ENCODE measurements at places on chromosomes 4 and X.

DNA sequence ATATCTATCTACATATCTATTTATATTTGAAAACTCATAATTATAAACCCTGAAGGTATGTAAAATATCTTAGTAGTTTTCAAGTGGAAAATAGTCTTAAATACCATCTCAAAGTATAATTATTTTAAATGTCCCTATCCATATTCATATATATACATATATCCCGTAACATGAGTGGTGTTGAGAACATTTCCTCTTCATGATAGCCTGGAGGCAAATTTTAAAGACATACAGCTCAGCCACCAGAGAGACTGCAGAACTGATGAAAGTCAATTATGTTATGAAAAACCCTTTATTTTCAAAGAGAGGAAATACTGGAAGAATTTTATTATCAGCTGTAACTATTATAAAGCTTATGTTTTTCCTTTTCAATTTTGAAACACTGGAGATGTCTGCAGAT is 1806.7 kb upstream of the PCDH7 start:
- no peak for DNase-seq

DNA sequence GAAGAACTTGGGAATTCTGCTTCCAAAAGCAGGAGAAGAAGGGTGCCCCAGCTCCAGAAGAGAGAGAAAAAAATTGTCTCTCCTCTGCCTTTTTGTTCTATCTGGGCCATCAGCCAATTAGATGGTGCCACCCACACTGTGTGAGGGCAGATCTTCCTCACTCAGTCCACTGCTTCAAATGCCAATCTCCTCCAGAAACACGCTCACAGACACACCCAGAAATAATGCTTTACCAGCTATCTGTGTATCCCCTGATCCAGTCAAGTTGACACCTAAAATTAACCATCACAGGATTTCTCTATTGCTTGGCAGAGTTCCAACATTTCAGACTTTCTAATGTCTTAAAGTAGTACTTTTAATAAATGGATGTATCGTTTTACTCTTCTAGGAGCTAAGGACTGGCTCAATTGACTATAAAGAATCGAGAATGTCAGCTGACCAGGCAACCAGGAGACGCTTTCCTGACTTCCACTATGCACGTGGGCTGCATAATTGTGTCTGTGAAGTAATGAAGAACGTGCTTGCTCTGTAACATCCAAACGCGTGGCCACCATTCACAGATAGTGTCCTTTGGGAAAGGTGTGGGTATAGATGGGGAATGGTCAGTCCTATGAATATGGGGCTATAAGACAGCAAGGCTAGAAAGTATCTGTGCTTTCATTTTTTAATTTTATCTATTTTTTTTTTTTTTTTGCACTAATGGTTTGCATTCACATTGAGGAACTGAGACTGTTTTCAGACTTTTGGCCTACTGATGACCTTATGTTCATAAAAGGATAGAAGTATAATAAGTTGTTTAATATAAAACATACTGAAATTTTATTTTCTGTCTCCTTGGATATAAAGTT is 9.9 kb upstream of the SMIM20 start:
- no peak for DNase-seq

- DNase-seq: no peak
These were observed 36.8 kb downstream of the RTL5 start for GRCh38 chrX:72094894-72095293.

GRCh38 chrX:44947995-44948394 is 75.0 kb downstream of the KDM6A start:
- DNase-seq: no peak

- no peak for DNase-seq
These were observed 37.3 kb downstream of the PSAPL1 start for GRCh38 chr4:7397206-7398103.

- no peak for DNase-seq
These were observed 10.3 kb upstream of the VSIG4 start for GRCh38 chrX:66050140-66050569.

- no peak for DNase-seq
These were observed 60.4 kb upstream of the MTM1 start for GRCh38 chrX:150508018-150508417.

- no peak for DNase-seq
These were observed 20.5 kb upstream of the FAM193A start for GRCh38 chr4:2515830-2516550.

GRCh38 chrX:25198253-25198652 is 182.5 kb upstream of the ARX start:
- no peak for DNase-seq

DNA sequence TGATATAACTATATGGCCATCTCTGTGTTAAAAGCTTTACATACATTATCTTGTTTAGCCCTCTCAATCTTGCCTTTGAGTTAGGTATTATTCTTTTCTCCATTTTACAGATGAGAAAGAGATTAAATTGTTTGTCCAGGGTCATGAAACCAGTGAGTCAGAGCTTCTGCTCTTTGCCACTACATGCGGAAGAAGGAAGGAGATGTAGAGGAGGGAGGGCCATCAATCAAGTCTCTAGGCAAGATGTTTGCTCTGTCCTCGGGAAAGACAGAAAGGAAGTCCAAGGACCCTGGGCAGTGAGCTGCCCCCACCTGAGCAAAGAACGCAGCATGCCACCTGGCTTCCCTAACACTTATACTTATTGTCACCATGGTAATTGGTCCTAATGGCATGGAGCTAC is 133.7 kb upstream of the IL1RAPL2 start:
- no peak for DNase-seq

- no peak for DNase-seq
These were observed 22.8 kb downstream of the FBXW7 start for GRCh38 chr4:152513078-152513477.

DNA sequence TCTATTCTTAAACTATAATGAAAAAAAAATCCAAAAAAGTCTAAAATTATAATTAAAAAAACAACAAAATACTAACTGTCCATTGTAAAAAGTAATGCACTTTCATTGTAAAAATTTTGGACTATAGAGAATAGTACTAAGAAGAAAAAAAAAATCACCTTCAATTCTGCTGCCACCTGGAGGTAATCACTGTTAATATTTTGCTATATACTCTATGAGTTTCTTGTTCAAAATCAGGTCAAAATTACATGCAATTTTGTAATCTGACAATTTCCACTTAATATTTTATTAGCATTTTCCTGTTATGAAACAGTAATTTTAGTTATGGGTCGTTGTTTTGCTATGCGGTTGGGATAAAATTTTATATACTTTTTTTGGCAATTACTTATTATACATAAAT is 62.0 kb downstream of the HTT start:
- DNase-seq: no peak

GRCh38 chrX:28659269-28659668 is 72.0 kb downstream of the IL1RAPL1 start:
- DNase-seq: no peak

DNA sequence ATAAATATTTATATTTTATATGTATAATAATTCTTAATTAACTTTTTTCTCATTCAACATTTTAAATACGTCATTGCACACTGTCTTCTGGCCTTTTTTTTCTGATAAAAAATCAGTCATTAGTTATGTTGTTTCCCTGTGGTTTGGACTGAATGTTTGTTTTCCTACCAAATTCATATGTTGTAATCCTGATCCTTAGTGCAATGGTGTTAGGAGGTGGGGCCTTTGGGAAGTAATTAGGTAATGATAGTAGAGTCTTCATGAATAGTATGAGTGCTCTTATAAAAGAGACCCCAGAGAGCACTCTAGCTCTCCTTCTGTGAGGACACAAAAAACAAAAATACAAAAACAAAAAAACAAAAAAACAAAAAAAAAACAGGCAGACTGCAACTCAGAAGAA is 117.2 kb downstream of the GASK1B start:
- no peak for DNase-seq

DNA sequence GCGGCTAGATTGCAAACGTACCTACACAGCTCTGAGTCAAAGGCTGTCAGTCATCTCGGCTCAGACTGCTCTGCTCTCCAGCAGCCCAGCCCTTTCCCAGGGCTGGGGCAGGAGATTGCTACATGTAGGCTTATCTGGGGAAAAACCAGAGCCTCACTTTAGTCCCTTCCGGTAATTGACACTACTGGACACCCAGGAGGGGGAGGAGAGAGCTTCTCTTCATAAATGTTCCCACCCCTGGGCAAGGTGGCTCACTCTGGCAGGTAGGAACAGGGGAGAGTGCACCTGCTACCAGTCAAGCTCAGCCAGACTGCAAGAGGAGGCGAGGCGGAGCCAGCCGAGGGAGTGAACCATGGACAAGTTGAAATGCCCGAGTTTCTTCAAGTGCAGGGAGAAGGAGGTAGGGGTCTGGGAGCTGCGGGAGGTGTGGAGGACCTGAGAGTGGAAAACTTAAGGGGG is at the start of gene SLC6A14:
Gene SLC6A14, plus strand, starts transcription at position 249 of the 459 bp plus-strand sequence. Its CDS starts 104 bp downstream, at position 353.
- no peak for DNase-seq

DNA sequence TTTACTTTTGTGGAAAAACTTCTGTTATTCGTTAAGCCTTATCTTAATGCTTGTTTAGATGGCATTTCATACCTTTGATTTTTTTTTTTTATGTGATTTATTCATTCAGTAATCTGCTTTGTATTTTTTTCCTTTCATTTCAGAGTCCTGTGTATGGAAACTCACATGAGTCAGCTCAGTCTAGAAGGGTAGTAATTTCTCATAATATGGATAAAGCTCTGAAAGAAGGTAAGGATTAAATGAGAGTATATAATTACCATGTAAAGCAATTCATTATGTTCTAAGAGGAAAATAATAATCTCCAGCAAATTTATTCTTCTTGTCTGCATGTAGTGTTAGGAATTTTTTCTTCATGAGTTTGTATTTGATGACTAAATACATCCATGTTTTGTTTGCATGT is 37.8 kb downstream of the SNX25 start:
- DNase-seq: no peak

GRCh38 chr4:87268411-87268810 is 48.0 kb upstream of the KLHL8 start:
- no peak for DNase-seq

- DNase-seq: no peak
These were observed 18.3 kb downstream of the KLF3 start for GRCh38 chr4:38682336-38682735.

DNA sequence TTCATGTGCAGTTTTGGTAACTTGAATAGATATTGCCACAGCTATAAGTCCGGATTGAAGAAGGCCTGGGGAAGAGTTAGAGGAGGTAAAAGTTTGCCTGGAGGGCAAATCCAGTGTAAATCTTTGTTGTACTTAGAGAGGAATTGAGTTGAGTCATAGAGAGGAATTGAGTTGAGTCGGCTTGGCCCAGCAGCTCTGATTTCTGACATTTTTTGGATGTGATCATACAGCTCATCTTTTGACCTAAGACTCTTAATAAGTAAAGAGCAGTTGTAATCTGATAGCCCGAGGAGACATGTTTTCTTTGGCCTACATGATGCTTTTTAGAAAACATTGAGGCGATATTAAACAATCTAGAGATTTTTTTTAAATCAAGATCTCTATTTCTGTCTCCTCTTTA is 3.9 kb downstream of the KIT start:
- no peak for DNase-seq

- no peak for DNase-seq
These were observed 122.4 kb downstream of the RASL11B start for GRCh38 chr4:52984462-52984881.

DNA sequence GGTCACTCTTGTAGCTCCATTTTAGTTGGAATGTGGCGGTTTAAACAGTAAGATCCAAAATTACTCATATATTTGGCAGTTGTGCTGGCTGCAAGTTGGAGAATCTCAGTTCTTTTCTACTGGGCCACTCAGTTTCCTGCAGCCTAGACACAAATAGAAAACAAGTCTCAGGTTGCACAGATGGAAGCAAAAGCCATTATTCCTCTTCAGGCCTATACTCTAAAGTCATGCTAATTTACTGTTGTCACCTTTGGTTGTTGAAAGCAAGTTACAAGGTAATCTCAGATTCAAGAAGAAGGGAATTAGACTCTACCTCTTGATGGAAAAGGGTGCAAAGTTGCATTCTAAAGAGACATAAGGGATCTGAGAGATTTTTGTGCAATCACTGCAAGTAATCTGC is 345.4 kb downstream of the ADAM29 start:
- no peak for DNase-seq

DNA sequence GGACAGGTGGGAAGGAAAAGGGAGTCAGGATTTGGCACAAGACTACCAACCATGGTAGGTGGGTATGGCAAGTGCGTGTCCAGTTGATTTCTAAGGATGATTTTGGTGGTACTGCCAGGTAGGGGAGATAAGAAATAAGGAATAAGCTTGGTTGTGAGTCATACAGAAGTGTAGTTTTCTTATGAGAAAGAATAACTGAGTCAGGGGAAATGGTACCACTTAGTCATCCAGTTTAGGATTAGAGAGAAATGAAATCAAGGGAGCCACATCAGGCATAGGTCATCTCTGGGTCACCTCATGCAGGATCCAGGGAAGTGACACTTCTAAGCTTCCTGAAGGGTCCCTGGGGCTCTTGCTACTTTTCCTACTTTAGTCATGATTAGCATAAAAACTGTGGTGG is 107.1 kb upstream of the C1GALT1C1 start:
- no peak for DNase-seq

DNA sequence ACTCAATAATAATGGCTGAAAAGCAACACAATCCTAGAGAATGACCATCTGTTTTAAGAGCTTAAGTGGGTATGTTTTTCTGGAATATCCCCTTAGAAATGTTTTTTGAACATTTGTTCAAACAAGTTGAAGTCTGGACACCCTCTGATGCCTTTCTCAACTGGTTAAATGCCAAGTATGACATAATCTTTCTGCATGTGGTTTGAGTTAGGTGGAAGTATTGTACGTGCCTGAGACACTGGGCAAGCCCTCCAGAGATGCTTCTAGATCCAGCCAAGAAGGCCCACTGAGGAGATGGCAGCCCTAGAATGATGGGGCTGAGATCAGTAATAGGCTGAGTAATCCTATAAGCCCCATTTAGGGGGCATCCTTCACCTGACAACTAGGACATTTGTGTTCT is 493.1 kb downstream of the MAGEE1 start:
- no peak for DNase-seq
